Activated CD4-positive, alpha-beta T cell treated with anti-CD3 and anti-CD28 coated beads, Interleukin-2, amount 50 U/mL, for 1 hour (primary cell): ENCODE measurements at places on chromosomes 3 and 15.
A peak's percentile ranks its signal among the peaks of the same experiment; 100 is the strongest.

DNA sequence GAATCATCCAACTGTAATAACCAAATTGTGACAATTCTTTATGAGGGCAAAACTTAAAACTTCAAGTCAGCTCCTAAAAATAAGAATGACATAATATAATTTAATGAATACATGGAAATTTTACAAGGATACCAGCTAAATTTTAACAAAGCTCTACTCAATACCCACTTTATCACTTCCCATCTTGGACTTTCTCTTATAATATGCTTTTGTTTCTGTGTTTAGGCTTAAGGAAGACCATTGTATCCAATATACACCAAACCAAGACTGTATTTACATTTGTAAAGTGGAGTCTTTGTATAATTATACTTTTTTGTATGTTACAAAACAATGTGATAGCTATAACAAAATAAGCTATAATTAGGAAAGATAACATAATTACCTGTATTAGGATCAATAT, 16.8 kb downstream of the ATP13A3 start:
- DNase-seq: no peak

DNA sequence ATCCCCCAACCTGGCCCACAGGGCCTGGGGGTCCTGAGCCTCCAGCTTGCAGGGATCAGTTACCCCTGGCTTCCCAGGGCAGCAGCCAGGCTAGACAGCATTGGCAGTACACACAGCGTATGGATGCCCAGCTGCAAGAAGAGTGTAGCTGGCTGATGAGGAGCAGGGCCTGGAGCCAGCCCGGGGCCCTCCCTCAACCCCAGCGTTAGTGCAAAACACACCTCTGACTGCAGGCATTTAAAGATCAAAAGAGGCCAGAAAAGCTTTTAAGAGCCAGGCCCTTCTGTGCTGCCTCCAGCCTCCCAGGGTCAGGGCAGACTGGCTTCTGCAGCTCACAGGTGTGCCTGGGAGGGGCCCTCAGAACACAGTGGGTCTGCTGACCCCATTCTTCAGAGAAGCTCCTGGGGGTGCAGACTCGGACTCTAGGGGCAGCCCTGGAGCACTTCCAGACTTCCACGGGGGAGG, 110.6 kb downstream of the ETFA start:
- DNase-seq: no peak

GRCh38 chr15:101765772-101766456, 37.4 kb upstream of the OR4F6 start:
- no peak for DNase-seq

DNA sequence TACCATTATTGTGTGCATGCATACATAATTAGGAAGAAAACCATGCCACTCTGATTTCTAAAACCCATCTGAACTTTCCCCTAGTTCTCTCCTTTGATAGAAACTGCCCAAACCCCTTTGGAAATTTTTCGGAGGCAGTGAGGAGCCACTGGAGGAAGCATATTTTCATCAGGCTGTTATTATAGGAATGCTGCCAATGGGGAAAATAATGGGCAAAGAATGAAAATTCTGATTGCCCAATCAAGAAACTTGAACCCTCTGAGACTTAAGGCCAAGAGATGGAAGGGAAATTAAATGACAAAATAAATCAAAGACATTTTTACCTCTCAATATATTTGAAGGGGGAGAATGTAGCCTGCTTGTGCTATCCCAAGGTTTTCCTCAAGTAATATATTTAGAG, 376.0 kb upstream of the PDZRN3 start:
- no peak for DNase-seq

GRCh38 chr3:100641471-100642032, 32.2 kb downstream of the ADGRG7 start:
- no peak for DNase-seq

- DNase-seq: no peak
These were observed 167.9 kb downstream of the FMN1 start for GRCh38 chr15:33026614-33027013.

DNA sequence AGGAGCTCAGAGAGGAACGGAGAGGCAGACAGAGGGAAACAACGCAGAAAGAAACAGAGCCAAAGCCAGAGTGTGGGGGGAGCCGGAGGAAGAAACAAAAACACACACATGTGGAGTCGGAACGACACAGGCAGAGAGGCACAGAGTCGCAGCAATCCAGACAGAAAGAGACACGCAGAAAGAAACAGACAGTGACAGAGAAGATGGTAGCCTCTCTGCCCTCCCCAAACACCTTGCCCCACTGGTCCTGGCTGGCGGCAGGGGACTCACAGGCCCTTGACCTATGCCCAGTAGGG, 1.7 kb downstream of the NCKIPSD start:
- DNase-seq: no peak

- DNase-seq: no peak
These were observed 8.7 kb downstream of the SPCS1 start for GRCh38 chr3:52714335-52715302.

DNA sequence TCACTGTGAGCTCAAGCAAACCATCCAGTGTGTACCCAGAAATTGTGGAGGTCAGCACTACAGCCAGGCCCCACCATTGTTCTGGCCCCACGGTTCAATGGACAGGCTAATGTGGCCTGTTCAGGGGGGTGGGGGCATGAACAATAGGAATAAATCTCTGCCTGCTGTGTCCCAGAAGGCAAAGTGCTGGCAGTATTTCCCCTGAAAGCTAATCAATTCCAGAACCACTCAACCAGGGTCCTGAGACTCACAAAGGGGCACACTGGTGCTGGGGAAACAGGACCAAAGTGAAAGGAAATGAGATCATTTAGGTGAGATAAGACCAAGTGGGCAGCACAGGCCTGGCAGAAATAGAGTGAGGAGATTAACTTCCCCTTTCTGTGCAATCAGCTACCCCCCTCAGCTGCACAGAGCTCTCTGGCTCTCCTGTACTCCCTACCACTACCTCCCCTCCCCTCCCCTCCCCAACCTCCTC, 11.5 kb downstream of the CRYGS start:
- DNase-seq: no peak

DNA sequence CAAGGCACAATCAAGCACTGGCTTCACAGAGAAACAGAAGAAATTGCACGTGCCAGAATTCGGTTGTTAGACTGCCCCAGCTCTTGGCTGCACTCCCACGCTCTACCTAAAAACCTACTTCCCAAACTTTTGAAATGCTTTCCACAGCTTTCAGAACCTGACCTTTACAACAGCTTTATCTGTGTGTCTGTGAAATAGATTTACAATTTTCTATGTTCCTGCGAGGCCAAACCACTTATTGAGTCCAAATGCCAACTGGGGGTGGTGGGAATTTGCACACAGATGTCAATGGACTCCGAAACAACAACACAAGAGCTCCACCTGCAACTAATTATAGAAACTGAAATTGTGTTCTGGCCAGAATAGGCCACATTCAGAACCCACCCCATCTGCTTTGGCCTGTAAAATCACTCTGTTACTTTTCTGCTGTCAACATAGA, 44.6 kb downstream of the ERC2 start:
- DNase-seq: no peak

DNA sequence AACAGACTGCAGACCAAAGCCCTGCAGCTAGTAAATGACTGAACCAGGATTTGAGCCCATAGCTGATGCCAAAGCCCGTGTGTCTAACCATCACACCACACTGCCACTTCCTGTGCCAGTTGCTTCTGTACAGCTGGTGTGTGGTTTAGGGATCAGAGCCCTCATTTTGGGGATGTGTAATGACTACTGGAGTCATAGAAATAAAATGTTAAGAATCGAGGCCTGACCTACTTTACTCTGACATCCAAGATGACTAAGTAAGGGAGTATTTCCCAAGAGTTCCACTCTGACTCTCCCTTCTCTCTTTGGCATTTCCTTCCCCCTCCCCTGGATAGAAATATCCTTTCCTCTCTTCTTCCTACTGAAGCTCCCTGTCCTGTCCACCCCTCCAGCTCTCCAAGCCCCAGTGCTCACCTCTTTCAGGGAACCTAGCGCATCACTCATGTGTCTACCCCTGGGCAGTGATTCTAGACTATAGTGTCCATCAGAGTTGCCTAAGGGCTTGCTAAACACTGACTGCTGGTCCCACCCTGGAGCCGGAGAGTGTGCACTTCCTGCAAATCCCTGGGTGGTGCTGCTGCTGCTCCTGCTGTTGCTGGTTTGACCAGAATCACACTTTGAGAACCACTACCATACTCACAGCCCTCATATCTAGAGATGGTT, 53.8 kb downstream of the MGLL start:
- DNase-seq: no peak

DNA sequence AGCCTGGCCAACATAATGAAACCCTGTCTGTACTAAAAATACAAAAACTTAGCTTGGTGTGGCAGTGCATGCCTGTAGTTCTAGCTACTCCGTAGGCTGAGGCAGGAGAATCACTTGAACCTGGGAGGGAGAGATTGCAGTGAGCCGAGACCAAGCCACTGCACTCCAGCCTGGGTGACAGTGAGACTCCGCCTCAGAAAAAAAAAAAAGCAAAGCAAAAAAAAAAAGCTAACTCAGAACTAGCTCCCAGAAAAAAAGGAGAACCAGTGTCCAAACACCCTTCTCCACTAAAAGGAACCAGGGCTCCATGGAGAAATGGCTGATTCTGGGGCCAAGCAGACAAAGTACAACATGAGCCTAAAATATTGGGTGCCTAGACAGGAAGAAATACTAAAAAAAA, 16.7 kb upstream of the CRTC3 start:
- no peak for DNase-seq

- no peak for DNase-seq
These were observed 134.2 kb upstream of the LIPC start for GRCh38 chr15:58297639-58298038.

- DNase-seq: no peak
These were observed 334.0 kb upstream of the NR2F2 start for GRCh38 chr15:95996494-95996893.

DNA sequence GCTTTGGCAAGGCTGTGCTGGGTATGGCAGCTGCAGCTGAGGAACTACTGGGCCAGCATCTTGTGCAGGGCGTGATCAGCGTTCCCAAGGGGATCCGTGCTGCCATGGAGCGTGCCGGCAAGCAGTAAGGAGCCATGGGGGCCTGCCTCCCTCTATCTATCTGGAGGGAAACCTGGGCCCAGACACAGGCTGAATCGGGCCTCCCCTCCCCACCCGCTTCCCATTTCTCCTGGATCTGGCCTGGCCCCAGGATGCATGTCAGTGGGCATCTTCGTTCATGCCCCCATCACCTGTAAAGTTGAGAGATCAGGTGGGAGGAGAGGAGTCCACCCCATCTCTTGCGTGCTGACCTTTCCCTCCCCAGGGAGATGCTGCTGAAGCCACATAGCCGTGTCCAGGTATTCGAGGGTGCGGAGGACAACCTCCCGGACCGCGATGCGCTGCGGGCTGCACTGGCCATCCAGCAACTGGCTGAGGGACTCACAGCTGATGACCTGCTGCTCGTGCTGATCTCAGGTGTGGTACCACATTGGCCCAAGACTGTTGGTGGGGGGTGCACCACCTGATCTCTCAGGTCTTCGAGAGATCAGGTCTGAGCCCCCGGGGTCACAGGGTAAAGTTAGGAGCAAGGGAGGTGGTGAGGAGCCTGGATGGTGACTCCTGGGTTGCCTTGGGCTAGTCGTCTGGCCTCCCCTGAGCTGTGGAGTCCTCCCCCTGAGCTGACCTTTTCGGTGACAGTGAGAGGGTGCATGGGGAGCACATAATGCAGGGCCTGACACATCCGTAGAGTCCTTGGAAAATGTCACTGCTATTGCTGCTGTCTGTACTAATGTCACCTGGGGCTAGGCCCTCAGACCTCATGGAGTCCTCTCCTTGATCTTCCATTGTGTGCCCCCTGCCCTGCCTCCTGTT, 3.2 kb downstream of the GLYCTK start:
- DNase-seq: no peak

DNA sequence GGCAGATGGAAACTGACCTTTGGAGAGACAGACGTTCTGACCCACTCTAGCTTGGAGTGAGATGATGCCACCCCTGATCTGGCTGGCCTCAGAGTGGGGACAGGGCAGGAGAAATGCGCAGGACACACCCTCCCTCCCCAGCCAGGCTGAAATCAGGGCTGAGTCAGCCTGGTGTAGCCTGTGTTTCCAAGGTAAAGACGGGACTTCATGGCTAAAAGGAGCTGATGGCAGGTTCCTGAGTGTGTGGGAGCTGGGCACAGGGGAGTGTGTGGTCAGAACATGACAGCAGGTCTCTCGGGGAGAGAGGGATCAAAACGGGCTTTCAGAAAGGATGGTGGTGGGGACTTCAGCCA, 14.6 kb upstream of the POLG start:
- DNase-seq: no peak

- DNase-seq: peak; percentile 44
These were observed 37.5 kb downstream of the TGFBR2 start for GRCh38 chr3:30643763-30644462.

DNA sequence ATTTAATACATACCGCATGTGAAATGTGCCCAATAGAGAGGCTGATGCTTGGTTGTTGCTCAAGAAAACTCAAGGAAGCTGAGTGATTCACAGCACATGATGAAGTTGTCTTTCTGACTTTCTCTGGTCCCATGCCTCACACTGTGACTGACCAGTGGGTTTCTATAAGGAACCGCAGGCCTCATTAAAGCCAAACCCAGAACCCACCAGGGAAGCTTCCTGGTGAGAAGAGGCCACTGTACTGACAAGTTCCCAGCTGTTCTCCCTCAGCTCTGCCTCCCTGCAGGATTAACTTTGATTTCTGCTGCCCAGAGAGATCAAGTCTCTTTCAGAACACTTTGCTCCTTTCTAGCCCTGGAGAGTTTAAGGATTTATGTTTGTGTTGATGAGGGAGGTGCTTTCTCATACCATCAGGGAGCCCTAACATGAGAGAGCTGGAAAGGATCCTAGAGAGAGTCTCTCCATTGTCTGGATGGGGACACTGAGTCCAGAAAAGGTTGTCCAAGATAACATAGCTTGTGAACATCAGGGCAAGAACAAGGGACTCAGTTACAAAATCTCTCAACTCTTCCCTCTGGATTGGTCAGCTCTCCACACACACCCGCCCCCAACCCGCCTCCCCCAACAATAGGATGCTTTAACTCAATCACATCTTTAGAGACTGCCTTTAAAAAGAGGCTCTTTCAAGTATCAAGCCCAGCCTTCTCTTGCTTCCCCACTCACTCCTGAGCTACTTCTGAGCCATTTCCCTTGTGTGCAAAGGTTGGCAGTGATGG, 303.2 kb upstream of the TLE3 start:
- no peak for DNase-seq

DNA sequence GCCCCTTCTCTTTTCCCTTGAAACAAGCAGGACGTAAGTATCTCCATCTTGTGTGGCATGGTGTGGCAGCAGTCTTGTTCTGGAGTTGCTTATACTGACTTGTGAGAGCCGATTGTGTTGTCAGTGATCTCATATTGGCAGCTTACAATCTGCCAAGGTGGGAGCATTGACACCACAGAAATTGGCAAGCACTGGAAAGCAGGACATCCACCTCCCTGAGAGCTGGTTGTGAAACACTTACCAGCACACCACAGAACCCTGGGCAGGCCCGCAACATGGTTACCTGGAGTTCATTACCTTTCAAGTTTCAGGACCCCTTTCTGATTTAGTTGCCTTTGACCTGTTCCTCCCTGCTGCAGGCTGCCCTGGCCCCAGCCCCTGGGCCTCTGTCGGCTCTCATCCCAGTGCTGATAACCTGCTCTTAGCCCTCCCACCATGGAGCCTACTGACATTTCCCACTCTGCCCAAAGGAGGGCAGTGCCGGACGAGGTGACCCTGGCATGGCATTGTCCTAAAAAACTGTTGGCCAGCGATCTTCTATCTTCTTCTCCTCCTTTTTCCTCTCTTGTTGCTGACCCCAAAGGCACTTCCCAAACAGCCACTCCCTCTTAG, 10.6 kb upstream of the ATP2B2 start:
- no peak for DNase-seq

- DNase-seq: no peak
These were observed 12.5 kb upstream of the RPS27L start for GRCh38 chr15:63169788-63170187.
